SJSA1 (cell line): ENCODE measurements at places on chromosomes 11 and 22.

DNA sequence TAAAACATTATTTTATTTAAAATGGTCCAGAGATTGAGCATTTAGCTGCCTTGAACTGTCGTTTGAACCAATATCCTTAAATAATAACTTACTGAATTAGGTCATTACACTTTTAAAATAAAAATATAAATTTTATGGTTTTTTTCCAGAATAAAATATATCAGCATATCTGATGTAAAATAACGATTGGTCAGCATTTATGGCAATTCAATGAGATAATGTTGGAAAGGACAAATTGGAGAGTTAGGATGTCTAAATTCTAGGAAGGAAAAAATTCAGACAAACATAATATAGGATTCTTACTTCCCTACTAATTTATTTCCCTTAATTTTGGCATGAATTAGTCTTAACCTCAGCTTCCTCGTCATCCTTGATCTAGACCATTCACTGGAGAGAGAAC lies 113.4 kb downstream of the GRIA4 start:
- no peaks in the 10 kb centered on the region for H3K36me3 ChIP-seq
- no peaks in the 10 kb centered on the region for H3K27me3 ChIP-seq
- no peak overlapping the region for H3K4me3 ChIP-seq
- no peak overlapping the region for H3K27ac ChIP-seq

GRCh38 chr11:129141748-129142523 lies 50.2 kb downstream of the ARHGAP32 start:
- peaks cover 14% of the 10 kb centered on the region for H3K4me1 ChIP-seq
- no peaks in the 10 kb centered on the region for H3K36me3 ChIP-seq
- peak overlapping the region; percentile 94; the same call in 1 of the 2 replicates for H3K27ac ChIP-seq
- no peak for DNase-seq

- no peak for DNase-seq
- no peak overlapping the region for H3K4me3 ChIP-seq
- H3K4me1 ChIP-seq: no peaks in the 10 kb centered on the region
- no peaks in the 10 kb centered on the region for H3K36me3 ChIP-seq
- H3K27me3 ChIP-seq: no peaks in the 10 kb centered on the region
- H3K27ac ChIP-seq: no peak overlapping the region
These were observed 29.6 kb downstream of the IGF2 start for GRCh38 chr11:2109541-2110019.

DNA sequence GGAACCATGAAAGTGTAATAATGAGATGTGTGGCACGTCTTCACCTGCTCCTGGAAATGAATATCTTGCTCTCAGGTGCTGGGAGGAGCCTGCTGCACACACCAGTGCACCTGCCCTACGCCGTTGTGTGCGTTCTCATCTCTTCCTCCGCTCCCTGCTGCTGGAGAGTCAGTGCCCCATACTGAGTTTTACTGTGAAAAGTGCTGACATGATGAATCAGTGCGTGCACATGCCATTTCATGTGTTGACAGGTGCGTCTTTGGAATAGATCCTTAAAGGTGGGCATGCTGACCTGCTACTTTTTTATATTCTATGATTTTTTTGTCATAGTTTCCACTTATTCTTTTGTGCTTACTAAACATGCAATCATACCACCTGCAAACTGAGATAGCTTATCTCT lies 1015.8 kb downstream of the BRD1 start:
- H3K27me3 ChIP-seq: no peaks in the 10 kb centered on the region
- no peak overlapping the region for H3K4me3 ChIP-seq
- H3K36me3 ChIP-seq: no peaks in the 10 kb centered on the region
- no peak overlapping the region for H3K27ac ChIP-seq

DNA sequence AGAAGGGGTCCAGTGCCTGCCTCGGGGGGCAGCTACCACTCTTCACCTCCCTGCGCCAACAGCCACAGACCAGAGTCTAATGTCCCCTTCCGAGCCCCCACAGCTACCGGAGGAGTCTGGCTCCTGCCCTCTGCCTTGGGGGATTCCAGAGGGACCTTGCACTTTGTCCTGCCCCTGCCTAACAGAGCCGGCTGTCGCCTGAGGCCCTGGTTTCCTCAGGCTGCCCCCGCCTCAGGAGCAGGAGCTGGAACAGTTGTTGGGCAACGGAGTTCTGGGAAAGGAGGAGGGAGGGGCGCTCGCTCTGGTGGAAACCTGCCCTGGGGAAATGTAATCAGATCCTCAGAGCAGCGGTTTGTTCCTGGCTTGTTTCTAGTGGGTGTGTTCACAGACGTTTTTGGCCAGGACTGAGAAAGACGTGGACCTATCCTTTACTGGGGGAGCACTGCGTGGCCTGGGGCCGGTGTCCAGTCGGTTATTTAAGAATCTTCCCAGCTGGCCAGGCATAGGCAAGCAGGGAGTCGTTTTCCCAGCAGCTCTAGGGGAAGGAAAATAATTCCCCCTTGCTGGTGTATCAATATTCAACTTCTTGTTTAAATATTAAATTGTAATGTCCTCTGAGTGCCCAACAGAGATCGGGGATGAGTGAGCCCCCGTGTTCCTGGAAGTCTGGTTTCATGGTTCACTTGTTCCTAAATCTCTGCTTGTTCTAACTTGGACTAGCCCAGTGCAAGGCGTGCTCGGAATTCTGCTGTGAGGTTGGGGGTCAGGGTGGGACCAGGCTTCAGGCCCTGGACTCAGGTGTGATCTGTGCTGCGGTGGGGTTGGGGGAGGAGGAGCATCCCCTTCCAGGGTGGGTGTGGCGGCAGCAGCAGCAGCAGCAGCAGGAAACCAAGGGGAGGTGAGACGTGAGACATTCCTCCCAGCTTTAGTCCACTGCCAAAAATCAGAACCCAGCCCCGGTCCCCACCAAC lies 32.1 kb downstream of the A4GALT start:
- DNase-seq: peak; percentile 37
- no peaks in the 10 kb centered on the region for H3K27me3 ChIP-seq
- H3K4me3 ChIP-seq: no peak overlapping the region
- peaks cover 8% of the 10 kb centered on the region; the same call in 1 of the 2 replicates for H3K36me3 ChIP-seq
- H3K4me1 ChIP-seq: peaks cover 25% of the 10 kb centered on the region
